ENCODE measurements at places on chromosomes 1 and 21.

DNA sequence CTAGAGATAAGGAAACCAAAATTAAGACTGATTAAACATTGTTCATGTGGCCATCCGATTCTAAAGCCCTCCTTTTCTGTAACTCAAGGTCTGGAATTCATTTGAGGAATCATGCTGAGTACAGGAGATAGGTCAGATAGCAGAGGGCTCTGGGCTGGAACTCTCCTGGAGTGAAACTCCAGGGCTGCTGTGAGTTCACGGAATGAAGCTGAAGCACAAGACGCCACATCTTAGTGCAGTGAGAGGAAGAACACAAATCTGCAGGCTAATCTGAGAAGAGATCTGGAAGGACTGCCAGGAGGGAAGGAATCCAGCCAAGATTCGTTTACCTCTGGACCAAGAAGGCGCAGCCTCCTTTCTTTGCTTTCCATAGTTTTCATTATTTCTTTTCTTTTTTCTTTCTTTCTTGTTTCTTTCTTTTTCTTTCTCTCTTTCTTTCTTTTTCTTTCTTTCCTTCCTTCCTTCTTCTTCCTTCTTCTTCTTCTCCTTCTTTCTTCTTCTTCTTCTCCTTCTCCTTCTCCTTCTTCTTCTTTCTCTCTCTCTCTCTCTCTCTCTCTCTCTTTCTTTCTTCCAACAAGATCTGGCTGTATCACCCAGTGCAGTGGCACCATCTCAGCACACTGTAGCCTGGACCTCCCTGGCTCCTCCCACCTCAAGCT, 74.8 kb upstream of the ATP1B1 start:
- peak; percentile 1 for DNase-seq

- DNase-seq = peak; percentile 89
These were observed 75.2 kb downstream of the KIFAP3 start for GRCh38 chr1:169999331-169999741.

- DNase-seq = no peak
These were observed 21.1 kb downstream of the FMO5 start for GRCh38 chr1:147204080-147204479.

GRCh38 chr21:19683492-19683891, 1279.9 kb upstream of the TMPRSS15 start:
- no peak for DNase-seq

DNA sequence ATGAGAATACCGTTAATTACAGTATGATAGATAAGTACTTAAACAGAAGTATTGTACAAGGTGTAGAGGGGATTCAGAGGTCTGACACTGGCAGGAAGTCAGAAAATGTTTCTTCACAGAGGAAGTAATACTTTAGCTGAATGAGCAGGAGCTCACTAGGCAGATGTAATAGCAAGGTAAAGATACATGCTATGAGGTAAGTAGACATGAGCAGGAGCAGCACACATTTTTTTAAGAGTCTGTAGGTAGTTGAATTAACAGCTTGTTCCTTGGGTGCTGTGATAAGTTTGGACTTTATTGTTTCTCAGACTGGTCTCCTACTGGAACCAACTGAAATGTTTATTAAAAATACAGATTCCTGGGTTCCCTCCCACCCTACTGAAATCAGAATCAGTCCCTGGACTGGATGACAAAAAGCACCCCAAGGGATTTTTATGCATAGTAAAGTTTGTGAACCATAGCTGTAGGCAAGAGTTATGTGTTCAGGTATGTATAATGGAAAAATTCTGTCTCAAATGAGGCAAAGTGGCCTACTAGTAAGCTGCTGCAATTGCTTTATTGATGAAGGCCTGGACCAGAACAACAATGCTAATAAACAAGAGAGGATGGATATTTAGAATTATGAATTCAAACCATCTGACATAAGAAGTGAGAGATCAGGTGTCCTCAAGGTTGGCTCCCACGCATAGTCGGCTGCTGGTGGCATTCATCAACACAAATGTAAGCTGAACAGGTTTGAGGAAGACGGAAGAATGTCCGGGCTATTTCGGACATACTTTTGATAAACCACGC, 902 bp downstream of the AP4B1 start:
- DNase-seq = no peak

DNA sequence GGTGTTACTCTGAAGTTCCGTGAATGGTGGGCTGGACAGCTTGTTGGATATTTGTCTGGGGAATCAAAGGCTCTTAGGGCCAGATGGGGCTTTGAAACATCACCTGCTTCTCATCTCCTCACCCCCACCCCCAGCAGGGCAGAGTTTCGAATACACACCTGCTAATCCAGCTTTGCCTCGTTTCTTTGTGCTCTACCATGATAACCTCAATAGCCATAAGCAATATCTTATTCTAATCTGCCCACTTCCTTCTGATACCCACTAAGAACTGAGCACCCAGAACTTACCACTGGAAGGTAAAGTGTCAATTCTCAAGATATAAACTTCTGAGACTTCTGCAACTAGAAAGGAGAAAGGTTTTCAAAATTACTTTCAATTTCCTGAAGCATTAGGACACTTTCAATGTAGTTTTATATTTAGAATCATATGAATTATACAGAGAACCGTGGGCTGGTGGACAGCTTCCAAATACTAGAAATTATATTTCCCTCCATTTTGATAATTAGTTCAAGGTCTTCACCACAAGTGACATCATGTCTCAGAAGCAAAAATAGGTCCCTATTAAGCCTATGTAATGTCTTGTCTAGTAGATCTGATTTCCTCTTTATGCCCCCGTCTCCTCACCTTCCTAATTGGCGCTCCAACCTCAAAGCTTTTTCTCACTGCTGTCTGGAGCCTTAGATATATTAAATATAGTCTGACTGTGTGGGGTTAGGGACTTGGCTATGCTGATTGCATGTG, 64.4 kb upstream of the NEK2 start:
- no peak for DNase-seq

DNA sequence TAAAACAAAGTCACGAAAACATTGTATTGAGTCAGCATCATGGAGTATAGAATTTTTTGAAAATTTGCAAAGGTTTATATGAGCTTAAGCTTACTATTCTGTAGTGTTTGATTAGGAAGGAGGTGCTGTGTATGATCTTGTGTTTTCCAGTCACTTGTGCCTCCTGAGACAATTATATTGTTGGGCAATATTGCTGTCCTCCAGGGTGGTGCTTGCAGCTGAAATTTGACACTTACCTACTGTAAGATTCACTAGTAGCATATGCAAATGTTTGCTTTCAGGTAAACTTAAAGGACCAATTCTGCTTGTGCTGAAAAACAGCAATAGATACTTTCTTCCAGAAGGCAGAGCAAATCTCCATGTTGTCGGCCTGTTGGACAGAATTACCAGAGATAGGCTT, 268.0 kb downstream of the TGFB2 start:
- no peak for DNase-seq

- DNase-seq = no peak
These were observed 77.9 kb upstream of the NFIA start for GRCh38 chr1:61004262-61005003.
